PC-9 (cell line): ENCODE measurements at places on chromosomes 12 and 14.
A peak's percentile ranks its signal among the peaks of the same experiment; 100 is the strongest.

DNA sequence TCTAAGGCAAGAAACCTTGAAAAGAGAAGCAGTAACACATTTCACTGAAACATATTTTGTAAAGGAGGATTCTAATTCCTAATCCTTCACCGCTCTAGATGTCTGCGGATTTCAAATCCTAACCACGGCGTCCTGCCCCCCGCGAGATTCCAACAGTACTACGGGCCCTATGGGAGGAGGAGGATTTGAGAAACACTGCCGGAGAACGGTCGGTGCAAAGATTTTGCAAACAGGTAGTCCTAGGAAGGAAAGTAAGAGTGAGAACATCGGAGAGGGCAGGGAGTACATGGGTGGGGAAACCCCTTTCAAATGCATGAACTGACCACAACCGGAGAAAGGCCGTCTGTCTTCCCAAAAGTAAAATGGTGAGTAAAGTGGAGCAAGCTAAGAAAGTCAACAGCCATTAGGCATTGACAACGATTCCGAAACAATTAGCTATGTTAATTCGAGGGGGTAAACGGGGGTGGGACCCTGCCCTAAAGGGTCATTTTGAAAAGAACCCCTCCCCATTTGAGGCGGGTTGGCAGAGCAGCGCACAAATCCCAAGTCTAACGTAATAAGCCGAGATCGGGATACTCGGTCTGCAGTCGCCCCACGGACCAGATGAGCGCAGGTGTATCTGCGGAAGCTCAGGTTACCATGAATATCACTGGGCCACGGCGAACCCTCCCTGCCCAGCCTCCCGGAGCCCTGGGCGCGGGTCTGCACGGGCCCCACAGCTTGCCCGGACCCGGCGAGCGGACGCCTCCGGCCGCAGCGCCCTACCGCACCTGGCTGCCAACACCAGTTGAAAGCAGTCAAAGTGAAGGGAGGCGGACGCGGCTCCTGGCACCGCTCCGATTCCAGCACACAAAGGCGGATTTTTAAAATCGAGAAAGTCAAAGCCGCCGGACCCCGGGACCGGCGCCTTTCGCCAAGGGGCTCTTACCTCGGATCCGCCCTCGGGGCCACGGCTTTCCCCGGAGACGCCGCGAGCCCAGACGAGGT, 662 bp downstream of the EPS8 start:
- peak; percentile 55 for DNase-seq

- peak; percentile 50 for DNase-seq
Observed at GRCh38 chr12:15979096-15980092, 68.3 kb downstream of the DERA start.

DNA sequence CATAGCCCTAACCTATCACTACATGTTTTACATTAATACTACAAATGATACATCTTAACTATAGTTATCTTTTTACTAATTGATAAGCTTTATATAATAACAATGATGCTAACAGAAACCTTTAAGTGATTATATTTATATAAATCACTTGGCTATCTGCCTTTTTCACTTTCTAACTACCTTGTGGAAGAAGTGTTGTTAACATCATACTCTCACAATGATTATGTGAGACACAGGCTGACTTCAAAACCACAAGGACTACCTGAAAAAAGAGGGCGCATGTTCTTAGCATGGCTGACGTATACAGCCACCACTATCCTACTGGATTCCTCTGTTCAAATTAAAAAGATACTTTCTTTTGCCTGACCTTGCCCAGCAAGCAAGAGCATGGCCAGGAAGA, 135.3 kb upstream of the SOX5 start:
- DNase-seq, result no peak

DNA sequence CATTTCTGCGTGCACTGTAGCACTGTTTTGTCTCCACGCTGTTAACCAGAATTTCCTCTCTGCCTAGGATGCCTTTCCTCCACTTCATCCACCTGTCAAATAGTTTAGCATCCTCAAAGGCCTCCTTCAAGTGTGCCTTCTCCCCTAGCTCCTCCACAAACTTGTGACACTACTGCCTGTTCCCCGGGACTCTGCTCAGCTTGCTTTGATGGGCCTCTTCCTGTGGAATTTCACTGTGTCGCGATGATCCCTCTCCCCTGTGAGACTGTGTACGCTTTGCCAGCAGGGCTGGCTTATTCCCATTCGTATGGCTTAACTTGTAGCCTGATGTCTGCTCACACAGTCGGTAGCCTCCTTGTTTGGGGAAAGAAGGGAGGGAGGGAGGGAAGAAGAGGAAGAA, 426.8 kb downstream of the VRK1 start:
- no peak for DNase-seq

- DNase-seq, result no peak
Observed at GRCh38 chr14:53896726-53897125, 59.9 kb downstream of the BMP4 start.

GRCh38 chr14:90892970-90893369, 76.7 kb upstream of the TTC7B start:
- DNase-seq, result no peak

- DNase-seq, result no peak
Observed at GRCh38 chr12:60191676-60192359, 596.0 kb downstream of the SLC16A7 start.

DNA sequence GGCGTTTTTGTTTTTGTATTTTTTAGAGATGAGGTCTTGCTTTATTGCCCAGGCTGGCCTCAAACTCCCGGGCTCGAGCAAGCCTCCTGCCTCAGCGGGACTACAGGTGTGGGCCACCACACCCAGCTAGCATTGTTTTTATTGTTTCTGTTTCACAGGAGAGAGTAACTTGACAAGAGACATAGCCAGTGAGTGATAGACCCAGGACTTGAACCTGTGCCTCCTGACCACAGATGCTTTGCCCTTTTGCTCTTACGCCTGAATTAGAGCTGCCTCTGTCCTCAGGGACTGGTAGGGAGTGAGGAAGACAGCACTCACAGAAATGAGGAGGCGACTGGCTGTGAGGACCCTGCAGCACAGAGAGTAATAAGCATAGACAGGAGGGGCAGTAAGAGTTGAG, 2.3 kb downstream of the EVL start:
- DNase-seq, result no peak

DNA sequence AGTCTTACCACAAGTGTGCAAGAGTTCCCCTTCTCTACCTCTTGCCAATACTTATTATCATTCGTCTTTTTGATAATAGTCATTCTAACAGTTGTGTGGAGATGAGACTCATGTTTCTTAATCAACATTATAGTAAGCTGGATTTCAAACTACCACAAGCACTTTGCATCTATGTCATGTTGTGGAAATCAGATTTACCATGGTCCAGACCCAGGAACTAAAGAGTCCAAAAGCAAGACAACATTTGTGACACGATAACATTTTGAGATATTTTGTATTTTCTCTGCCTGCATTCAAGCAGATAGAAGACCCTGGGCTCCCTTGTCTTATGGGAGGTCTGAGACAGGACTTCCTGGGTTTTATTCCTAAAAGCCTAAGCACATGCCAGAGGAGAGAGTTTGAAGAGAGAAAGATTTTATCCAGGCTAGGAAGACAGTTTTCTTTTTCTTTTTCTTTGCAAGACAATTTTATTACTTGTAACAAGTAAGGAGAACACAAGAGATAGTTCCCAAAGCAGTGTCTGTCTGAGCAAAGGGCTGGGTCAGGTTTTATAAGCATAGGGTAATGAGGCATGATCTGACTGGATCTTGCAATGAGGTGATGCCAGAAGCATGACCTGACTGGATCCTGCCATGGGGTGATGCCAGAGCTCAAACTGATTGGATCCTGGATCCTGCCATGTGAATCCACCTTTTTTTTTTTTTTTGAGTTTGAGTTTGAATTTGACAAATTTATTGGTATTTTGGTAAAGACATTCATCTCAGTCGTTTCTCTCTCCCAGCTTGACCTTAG, 180.5 kb upstream of the HMGA2 start:
- peak; percentile 43 for DNase-seq

DNA sequence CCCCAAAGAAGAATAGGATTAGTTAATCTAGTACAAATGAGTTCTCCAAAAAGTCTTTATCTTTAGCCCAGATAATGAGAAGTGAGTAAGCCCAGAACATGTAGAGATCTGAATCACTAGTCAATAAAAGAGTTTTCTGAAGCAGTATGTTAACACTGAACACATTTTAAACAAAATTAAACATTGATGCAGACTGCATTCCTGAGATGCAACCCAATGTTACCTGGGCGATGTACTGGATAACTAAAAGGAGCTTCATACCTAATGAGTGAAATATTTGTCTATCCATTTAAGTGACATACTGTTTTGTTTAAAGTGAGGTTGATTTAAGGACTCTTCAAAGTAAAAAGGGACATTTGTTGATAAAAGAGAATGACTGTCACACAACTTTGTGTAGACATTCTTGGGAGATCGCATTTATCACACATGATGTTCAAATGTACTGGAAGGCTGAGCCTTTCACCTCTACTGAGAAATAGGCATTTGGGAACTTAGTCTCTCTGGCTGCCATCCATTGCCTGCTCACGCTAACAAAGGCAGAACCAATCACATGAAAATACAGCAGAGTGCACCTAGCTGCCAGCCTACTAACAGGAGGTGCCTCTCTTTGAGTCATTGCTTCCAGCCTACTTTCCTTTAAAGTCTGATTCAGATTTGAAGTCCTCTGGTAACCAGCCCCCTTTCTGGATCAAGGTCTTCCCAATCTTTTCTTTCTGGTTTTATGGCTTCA, 287.7 kb downstream of the BTG1 start:
- DNase-seq, result no peak

DNA sequence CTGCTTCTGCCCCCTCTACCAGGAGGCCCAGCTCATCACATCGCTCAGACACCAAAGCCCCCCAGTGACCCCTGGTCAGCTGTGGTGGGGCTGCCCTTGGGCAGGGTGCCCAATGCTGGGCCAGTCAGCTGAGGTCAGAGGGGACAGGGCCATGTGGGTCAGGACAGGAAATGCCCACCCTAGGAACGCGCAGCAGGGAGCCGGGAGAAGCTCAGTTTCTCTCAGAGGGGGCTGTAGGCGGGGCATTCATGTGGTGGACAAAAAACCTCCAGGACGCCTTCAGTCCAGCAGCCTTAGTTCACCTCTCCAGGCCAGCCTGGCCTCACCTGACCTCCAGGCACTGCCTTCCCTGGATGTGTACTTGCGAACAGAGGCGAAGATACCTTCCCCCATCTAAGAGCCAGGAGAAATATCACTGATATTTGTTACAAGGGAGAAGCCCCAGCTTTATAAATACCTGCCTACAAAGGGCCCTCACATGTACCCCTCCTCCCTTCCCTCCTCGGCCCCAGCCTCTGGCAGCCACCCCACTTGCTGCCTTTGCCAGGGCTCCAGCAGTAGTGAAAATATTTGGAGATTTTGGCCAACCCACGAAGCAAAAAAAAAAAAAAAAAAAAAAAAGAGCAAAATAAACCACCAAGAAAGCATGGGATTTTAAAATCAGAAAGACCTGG, 41.9 kb upstream of the PLEKHG6 start:
- DNase-seq, result no peak

- no peak for DNase-seq
Observed at GRCh38 chr12:65113621-65114035, 7.5 kb downstream of the WIF1 start.

- no peak for DNase-seq
Observed at GRCh38 chr12:120490833-120491512, 4.9 kb upstream of the DYNLL1 start.

- DNase-seq, result no peak
Observed at GRCh38 chr12:13905794-13906193, 75.6 kb downstream of the GRIN2B start.

GRCh38 chr14:75277815-75278421, 710 bp upstream of the FOS start:
- DNase-seq, result no peak

DNA sequence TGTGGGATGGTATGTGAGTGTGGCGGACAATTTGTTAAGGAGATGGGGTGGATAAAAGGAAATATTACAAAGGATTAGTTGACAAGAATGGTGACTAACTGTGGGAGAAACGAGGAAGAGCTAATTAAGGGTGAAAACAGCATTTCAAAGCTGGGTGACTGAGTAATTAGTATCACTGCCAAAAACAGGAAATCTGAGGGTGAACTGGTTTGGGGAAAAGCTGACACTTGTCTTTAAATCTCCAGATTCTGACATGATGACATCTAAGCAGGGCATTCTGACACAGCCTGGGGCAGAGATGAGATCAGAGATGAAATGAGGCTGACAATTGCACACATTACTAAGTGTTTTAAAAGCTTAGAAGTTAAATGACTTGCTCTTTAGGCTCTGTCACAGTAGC, 42.4 kb upstream of the CCDC175 start:
- no peak for DNase-seq

- DNase-seq, result peak; percentile 71
Observed at GRCh38 chr14:61491224-61491623, 169.8 kb downstream of the PRKCH start.

- no peak for DNase-seq
Observed at GRCh38 chr12:3083921-3084347, 6.8 kb downstream of the TSPAN9 start.

GRCh38 chr14:96039633-96040311, 610 bp downstream of the C14orf132 start:
- no peak for DNase-seq

DNA sequence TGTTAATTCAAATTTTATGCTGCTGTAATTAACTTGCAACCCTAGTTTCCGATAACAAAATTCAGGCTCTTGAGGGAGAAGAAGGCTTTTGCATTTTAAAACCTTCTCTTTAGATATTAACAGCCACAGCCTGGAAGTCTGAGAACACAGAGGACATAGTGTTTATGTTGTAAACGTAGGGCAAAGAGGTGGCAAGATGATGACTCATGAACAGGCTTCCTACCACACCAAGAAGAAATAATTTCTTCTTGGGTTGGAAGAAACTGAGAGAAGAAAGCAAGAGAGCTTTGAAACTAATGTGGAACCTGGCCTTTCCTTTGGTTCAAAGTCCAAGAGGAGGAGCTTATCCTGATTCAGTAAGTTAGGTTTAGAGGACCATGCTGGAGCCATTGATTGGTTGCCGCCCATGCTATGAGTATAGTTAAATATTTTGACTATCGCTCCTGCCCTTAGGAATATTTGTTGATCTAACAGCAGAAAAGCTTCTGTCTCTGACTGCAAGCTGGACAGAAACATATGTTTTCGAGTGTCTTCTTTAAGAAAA, 31.8 kb downstream of the CCDC198 start:
- no peak for DNase-seq

GRCh38 chr12:31238764-31239387, 87.1 kb downstream of the SINHCAF start:
- peak; percentile 71 for DNase-seq

- no peak for DNase-seq
Observed at GRCh38 chr12:78244916-78245507, 414.3 kb downstream of the NAV3 start.
